Substantia nigra (tissue), 51 donors: ENCODE measurements at places on chromosomes 2 and 18.

DNA sequence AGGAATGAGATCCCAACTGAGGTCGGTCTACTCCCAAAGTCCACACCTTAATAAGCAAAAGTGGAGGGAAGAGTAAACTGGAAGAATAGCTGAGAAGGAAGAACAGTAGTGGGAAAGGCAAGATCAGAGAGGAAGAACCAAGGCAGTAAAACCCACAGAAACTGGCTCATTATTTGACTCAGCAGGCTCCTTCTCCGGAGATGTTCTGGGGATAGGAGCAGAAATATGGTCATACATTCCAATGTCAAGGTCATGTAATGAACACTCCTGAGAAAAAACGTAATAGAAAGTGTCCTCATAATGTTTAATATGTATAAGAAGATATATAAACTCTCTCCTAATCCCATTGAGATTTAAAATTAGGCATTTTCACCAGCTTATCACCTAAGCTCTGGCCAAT lies 39.5 kb downstream of the STK39 start:
- DNase-seq, result no peak

DNA sequence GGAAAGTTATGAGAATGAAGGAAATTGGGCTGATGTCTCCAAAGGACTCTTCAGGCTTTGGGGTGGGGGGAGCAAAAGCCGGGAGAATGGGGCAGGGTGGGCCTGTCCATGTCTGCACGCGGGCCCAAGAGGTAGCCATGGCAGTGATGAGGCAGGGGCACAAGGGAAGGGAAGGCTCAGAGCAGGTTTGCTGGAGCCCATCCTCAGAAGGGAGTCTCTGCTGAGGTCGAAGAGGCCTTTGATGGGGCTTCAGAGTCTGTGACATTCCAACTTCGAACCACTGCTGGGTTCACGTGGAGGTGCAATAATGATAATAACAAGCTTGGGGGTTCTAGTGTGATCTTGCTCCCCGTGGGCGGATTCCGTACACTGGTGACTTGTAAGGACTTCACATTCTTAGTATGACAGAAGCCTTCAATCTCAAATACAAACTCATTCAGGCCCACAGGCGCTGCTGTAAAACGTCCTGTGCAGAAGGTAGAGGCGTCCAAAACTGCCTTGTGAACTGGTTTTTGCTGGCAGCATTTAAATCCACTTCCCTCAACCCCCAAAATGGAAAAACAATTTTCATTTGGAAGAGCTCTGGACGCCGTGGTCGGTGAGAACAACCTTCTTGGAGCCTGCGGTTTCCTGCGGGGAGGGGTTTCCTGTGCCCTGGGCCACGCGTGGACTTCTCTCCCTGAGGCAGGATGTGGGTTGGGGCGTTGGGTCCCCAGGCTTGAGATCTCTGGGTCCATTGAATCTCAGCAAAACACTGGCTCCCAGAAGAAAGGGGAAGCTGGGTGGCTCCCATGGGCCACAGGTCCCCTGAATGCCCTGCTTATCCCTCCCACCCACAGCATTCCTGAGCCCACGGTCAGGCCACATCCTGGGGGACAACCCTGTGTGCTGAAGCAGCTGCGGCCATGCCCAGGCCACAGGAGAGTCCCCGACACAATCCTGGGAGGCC lies 151.0 kb downstream of the TPO start:
- no peak for DNase-seq

DNA sequence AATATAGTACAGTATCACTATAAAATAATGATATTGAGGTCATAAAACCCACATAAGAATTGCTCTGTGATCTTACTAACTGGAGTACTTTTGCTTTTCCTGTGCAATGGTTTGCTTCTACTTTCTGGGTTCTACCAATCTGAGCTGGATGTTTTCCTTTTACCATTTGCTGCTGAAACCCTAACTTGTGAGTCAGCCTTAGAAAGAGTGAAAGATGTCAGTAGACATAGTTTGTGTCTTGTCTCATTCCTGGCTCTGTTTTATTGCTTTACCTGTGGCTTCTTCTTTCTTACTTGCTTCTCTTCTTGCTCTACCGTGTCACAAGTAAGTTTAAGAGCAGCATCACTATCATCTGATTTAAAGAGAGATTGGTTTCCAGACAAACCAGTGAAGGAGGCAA lies 61.0 kb downstream of the MBD2 start:
- no peak for DNase-seq

DNA sequence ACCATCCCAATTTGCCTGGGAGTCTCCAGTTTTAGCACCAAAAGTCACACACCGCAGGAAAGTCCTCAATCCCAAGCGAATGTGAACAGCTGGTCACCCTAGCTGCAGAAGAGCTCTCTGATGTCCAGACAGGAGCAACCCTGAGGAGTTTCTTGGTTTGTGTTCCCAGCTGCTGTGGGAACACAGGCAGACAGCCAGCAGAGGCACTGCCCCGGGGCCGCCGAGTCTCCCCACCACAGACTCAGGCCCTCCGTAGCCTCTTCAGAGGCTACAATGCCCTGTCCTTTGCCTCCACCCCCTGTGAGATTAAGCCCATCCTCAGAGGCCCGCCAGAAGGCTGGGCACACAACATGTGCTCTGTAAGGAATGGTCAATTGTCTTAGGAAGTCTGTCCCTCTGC lies 111.5 kb downstream of the TTC32 start:
- no peak for DNase-seq

- no peak for DNase-seq
These were observed 83.8 kb downstream of the EDAR start for GRCh38 chr2:108905176-108905575.

- no peak for DNase-seq
These were observed 9.8 kb upstream of the LBH start for GRCh38 chr2:30221531-30221930.

DNA sequence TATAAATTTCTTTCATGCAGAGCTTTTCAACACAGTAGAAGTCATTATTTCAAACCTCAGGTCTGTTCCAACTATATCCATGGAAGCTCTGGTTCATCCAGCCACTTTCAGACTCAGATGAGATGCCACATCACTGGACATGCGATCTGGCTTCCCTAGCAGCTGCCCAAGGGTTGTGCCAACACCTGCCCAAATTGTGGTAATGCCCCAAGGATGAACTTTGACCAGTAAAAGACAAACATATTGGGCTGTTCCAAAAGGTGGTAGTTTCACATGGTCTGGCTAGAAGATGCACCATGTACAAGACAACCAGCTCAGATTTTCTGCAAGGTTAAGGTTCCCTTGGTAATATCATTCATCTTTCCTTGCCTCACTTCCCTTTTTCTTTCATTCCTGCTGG lies 101.9 kb downstream of the THADA start:
- DNase-seq, result no peak

GRCh38 chr2:95208106-95208505 lies 785 bp downstream of the ZNF892 start:
- DNase-seq, result no peak

DNA sequence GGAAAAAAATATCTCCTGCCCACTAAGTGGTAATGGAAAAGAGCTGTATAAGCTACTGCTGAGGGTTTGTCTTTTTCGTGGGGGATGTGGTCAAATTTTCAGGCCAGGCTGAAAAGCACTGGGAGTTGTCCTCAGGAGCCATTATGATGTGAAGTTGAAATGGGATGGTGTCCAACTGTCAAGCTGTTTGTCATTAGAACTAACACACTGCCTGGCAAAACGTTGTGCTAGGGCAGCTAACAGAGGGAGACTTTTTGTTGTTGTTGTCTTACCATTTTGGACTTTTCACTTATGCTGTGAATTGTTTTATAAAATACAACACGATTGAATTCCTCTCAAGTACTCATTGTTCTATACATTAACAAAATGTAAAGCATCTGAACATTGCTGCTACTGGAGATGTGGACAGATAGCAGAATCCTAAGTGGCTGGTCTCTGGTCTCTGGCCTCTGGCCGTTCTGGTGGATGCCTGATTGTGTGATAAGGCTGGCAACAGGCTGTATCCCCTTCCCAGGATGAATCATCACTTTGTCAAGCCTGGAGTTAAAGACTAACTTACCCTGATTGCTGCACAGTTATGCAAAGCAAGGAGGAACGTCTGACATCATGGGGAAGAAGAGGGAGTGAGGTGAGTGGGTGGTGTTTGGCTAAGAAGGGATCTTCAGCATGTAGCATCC lies 2.3 kb downstream of the MYO1B start:
- no peak for DNase-seq

GRCh38 chr2:25879133-25879730 lies 945 bp upstream of the ASXL2 start:
- DNase-seq, result no peak

GRCh38 chr18:59846814-59847490 lies 52.8 kb upstream of the PMAIP1 start:
- DNase-seq, result no peak

DNA sequence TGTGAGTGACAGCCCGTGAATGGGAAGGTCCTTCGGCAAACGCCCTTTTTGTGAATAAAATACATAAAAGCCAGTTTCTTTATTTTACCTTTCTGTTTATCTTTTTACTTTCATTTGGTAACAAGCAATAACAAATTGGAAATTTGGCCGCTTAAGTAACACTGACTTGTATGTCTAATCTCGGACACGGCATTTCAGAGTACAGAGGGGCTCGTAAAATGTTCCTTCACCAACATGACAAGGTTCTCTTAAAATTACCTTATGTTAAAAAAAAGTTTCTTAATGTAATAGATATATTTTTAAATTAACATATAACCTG lies 558 bp upstream of the NEMP2 start:
- no peak for DNase-seq

DNA sequence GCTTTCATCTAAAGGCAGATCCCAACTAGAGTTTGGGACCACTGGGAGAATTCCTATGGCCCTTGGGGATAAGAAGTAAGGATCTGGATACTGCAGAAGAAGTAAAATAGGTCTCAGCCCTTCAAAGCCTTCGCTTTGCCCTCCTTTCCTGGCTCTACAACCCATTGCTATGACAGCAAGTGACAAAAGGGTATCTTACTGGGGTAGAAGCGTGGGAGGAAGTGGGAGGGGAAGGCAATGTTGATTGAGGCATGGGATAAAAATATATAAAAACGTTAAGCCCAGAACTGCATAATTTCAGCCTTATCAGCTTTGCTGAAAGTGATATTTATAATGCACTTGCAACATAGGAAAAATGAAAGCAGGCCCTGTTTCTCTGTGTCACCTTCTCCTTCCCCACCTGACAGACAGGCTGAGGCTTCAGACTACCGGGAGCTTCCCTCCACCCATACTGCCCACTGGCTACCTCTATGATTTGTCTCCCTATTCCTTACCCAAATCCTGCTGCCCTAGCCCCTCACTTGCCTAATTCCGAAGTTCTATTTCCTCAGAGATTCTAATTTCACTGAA lies 14.9 kb upstream of the SOS1 start:
- no peak for DNase-seq

- no peak for DNase-seq
These were observed 189.5 kb downstream of the MTCL1 start for GRCh38 chr18:8894823-8895222.

GRCh38 chr18:49167084-49167483 lies 216.3 kb upstream of the SMAD7 start:
- no peak for DNase-seq

- no peak for DNase-seq
These were observed 137.8 kb upstream of the KLHL29 start for GRCh38 chr2:23246992-23247683.

GRCh38 chr2:3422161-3422779 lies 42.8 kb downstream of the TRAPPC12 start:
- no peak for DNase-seq

GRCh38 chr18:59265246-59265973 lies 7.8 kb downstream of the RAX start:
- no peak for DNase-seq

DNA sequence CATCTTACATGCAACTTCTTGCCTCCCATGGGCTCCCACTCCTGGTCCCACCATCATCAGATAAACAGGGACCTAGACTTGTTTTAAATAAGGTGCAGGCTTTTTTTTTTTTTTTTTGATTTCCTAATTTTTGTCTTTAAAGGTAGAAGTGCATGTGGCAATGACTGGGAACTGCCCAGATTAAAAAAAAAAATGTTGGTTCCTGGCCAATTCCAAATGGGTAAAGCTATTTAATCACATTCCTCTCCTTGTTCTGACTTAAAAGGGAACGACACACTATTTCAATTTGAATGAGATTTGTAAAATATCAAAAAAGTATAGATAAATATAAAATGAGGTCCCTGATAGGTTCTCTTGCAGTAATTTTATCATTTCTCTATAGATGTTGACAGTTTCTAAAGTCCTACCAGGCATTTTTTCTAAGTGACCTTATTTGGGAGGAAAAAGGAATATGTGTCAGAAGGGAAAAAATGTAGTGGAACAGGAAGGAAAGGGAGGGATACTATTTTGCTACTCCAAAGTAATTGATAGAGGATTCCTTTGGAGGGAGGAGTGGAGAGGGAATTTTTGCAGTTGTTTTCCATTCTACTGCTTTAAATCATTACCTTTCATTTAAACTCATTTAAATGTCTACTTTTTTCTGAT lies 43.3 kb downstream of the DDX1 start:
- no peak for DNase-seq

- no peak for DNase-seq
These were observed at the start of gene PRLH for GRCh38 chr2:237566401-237567235. Gene PRLH (plus strand): TSS chr2:237566574. CDS start chr2:237566574, 0 bp downstream.

DNA sequence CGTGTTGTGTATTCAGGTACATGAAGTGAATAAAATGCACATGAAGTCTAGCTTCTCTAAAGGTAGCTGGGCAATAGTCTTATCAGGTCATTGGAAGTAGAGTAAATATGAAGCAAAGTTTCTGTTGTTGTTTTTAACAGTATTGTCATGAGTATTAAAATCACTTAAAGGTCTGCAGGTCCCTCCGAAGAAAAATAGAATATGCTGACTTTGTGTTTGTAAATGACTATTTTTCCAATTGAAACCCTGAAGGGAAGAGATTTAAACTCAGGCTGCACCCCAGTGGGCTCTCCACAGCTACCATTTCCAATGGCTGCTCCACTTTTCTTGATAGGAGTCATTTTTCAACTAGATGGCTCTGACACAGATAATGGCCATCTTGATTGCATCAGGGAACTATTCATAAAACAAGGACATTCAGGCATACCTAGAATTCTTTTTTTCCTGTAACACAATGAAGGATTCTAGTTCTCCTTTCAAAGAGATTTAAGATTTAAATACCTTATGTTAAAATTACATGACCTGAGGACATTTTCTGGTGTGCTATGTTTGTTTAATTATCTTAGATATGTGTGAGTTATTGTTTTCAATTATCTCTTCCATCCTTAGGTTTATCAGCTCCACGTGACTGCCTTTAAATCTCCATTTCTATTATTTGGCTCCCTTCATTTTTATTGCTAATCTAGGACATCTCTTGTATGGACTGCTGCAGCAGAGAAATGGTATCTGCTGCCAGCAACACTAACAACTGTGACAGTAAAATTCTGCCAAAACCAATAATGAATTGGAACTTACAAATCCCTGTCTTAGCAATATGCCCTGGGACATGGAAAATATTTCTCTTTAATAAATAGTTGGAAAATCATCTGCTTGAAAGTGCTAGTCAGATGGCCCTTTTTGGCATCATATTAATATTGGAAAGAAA lies 149.2 kb upstream of the NOSTRIN start:
- DNase-seq, result no peak

GRCh38 chr2:171217330-171217729 lies 56.6 kb upstream of the TLK1 start:
- no peak for DNase-seq

GRCh38 chr2:201483342-201483741 lies 31.8 kb downstream of the STRADB start:
- no peak for DNase-seq

GRCh38 chr2:64214281-64215115 lies 70.3 kb upstream of the PELI1 start:
- no peak for DNase-seq
